Activated T-helper 1 cell treated with Interleukin-2 at 50 U/mL for 16 hours (primary cell): ENCODE measurements at places on chromosomes 7 and 10.

DNA sequence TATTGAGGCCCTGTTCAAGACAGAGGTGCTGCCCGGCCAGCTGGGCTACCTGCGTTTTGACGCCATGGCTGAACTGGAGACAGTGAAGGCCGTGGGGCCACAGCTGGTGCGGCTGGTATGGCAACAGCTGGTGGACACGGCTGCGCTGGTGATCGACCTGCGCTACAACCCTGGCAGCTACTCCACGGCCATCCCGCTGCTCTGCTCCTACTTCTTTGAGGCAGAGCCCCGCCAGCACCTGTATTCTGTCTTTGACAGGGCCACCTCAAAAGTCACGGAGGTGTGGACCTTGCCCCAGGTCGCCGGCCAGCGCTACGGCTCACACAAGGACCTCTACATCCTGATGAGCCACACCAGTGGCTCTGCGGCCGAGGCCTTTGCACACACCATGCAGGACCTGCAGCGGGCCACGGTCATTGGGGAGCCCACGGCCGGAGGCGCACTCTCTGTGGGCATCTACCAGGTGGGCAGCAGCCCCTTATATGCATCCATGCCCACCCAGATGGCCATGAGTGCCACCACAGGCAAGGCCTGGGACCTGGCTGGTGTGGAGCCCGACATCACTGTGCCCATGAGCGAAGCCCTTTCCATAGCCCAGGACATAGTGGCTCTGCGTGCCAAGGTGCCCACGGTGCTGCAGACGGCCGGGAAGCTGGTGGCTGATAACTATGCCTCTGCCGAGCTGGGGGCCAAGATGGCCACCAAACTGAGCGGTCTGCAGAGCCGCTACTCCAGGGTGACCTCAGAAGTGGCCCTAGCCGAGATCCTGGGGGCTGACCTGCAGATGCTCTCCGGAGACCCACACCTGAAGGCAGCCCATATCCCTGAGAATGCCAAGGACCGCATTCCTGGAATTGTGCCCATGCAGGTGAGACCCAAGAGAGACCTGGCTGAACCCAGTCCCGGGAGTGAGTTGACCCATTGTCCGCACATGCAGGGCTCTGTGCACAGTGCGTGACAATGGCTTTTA is 2.8 kb downstream of the RBP3 start:
- DNase-seq: no peak

GRCh38 chr10:12050528-12050927 is 7.9 kb upstream of the UPF2 start:
- no peak for DNase-seq

DNA sequence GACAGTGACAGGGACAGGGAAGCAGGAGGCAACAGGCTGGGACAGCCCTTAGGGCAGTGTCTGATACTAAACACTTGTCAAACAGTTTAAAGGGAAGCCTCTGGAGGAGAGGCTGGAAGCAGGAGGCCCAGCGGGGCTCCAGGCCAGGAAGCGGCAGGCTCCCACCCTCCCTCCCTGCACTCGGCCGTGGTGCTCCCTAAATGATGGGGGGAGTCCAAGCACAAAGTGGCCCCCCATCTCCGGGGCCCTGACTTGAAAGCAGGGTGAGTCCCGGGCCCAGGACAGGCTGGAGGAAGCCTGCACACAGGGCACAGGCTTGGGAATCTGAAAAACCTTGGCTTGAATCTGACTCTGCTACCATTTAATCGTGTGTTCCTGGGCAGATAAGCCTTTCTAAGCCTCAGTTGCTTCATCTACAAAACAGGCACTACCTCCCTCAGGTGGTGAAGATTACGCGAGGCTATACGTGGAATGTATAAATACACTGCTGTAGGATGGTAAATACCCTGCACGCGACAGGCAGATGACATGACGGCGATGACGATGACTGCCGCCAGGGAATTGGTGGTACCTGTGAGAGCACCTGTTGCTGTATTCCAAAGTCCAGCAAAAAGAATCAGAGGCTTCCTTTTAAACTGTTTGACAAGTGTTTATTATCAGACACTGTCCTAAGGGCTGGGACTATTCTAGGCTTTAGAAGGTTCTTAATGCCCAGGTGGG is 34.1 kb downstream of the GBX1 start:
- no peak for DNase-seq

GRCh38 chr7:135362871-135363270 is 129.2 kb downstream of the STRA8 start:
- DNase-seq: no peak

DNA sequence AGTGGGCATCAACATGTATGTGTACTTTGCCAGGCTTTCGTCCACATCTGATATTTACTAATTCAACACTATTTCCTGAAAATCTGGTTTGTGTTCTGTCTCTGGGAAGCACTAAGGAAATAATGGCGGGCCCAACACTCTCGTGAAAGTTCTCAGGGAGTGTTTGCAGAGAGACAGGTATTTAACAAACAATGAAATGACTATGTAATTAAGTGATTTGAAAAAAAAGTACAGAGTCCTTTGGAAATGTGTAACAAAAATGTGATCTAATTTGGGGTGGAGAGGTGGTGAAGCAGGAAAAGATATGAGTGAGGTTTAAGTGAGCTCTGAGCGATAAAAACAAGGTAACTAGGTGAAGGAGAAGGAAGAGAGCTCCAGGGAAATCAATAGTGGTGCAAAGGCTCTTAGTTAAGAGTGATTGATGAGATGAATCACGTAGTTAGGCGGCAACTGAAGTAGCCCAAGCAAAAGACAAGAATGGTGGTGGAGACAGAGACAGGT is 95.3 kb upstream of the DNAJB12 start:
- no peak for DNase-seq

GRCh38 chr10:100182281-100182680 is 3.5 kb downstream of the ERLIN1 start:
- DNase-seq: no peak

- no peak for DNase-seq
Observed at GRCh38 chr7:44733708-44734481, 14.8 kb upstream of the ZMIZ2 start.

DNA sequence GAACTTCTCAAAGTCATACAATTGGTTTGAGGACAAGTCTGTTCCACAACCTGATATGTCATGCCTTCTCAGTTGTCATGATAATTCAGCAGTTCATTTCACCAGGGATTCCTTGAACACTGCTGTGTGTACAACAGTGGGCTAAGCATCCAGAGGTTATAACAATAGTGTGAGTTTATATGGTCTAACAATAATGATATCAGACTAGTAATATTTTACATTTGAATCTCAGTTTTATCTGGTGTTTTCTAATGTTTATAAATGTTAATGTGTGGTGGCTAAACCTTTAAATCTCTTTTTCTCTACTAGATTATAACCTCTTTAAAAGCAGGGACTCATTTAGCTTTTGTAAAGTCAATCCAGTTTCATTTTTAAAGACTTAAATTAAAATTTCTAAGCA is 48.7 kb downstream of the BTRC start:
- DNase-seq: no peak

DNA sequence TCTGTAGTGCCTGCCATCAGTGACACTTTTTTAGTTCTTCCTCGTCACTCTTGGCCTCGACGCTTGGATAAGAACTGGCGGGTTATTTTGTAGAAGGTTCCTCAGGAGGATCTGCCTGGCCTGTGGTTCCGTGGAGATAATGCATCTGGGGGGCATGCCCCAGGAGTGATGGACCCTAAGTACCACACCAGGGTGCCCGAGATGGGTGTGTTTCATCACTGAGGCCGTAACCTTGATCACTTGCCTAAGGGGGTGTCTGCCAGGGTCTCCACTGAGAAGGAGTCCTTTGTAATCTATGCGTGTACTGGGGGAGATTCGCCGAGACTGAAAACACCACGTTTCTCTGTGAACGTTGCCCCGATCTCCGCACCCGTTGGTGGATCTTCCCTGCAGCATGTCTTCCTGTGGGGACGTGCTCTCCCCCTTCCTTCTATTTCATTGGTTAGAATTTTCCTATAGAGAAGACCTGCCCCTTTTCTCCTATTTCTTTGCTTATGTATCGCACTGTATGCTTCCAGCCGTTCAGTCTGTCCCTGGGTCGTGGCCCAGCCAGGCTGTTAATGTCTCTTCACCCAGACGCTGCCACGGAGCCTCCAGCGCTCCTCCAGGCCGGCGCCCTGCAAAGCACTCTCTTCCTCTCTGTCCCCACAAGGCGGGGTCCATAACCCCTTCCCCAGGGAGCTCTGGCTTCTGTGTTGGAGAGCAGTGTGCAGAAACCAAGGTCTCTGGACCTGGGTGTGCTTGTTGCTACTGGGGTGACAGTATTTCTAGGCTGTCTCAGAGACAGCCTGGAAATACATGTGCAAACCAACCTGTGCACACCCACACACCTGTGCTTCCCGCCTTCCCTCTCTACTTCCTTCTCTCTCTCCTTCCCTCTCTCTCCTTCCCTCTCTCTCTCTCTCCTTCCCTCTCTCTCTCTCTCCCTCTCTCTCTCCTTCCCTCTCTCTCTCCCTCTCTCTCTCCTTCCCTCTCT is 14.4 kb upstream of the DPYSL4 start:
- no peak for DNase-seq

DNA sequence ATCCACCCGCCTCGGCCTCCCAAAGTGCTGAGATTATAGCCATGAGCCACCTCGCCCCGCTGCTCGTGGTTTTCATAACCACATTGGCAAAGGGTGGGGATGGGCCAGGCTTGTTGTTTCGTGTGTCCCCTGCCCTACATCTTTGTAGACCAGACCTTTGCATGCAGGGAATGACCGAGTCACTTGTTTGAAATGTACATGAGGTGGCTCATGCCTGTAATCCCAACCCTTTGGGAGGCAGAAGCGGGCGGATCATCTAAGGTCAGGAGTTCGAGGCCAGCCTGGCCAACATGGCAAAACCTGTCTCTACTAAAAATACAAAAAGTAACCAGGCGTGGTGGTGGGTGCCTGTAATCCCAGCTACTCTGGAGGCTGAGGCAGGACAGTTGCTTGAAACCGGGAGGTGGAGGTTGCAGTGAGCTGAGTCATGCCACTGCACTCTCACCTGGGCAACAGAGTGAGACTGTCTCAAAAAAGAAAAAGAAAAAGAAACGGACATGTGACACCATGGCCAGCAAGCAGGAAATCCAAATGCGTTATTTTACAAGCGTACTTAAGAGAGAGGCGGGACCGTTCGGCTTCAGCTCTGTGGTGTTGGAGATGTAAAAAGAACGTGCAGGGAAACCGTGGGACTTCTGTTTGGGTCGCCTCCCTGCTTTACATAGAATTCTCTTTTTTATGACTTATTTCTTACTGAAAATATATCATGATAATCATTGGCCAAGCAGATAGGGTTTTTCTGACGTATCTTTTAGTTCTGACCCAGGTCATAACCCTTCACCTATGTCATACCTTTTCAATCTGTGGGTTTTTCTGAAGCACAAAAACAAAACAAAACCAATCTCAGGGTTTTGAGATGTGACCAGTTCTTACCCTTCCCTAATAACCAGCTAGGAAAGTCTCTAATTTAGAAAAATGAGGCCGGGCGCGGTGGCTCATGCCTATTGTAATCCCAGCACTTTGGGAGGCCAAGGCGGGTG is 45.1 kb downstream of the WIPI2 start:
- no peak for DNase-seq

DNA sequence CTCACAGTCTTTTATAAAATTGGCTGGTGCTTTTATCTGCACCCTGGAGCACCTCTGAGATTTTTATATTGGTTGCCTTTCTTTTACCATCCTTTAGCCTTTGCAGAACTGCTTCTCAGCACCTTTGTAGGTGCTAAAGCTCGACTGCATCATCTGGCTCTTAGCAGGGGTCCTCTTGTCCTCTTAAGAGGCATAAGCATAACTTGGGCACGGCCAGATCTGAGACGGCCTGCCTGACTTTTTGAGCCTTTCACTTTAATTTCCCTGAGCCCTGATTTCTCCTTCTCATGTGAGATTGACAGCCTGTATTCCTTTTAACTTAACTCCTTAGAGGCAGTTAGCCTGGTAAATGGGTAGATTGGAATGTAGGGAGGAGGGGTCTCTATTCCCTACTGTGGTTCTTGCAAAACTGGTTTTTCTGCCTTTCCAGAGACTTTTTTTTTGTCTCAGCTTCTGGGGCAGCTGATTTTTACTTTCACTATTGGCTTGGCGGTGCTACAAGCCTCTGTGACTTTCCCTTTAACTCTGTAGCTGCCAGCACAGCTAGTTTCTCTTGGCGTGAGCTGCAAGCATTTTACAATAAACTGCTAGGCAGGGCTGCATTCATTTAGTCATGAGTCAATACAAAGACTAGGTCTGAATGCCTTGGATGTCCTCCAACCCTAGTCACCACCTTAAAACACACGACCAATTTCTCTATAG is 24.0 kb downstream of the ZPBP start:
- no peak for DNase-seq

DNA sequence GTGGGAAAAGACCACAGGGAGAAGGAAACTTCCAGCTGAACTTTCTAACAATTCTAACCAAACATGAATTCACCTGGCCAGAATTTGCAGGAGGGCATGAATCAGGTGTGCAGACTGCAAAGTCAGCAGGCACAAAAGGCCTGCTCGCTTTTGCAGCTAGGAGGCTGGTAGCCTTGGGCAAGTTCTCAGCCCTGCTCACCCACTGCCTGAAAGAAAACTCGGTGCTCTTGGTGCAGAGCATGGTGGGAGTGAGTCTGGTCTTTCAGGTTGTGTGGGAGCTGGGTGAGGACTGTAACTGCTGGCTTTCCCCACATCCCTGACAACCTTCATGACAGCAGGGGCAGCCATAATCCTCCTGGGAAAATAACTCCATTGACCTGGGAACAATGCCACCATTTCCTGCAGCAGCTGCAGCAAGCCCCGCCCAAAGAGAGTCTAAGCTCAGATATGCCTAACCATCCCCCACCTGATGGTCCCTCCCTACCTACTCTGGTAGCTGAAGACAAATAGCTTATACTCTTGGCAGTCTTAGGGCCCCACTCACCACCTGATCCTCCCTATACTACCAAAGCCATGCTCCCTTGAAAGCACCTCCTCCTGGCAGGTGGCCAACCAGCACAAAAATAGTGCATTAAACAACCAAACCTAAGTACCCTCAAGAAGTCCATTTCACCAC is 31.6 kb downstream of the ZNF117 start:
- DNase-seq: no peak

GRCh38 chr7:94240902-94241301 is 153.8 kb upstream of the COL1A2 start:
- DNase-seq: no peak

DNA sequence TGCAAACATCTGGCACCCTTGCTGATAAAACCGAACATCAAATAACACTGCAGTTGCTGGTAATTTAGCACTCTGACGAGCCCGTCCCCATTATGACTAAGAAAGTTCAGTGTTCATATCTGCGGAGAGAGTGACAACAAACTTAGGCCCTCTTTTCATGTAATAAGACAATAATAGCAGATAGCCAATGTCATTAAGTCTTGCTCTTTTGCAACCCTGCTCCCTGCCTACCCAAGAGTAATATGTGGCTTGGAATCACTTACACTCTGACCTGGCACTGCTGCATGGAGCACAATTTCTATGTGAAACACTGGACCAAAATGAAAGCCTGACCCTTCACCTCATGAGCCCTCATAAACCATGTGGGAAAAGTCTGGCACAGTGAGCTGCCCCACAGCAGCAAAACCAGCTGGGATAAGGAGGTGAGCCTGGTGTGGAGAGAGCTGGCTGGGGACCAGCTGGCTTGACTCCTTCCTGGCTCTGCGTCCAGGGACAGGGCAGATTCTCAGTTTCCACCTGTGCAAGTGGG is 86.5 kb downstream of the HIPK2 start:
- no peak for DNase-seq

GRCh38 chr7:28417321-28417940 is 5.1 kb downstream of the CREB5 start:
- DNase-seq: no peak

GRCh38 chr10:75547391-75548298 is 116.2 kb downstream of the LRMDA start:
- no peak for DNase-seq

GRCh38 chr7:15685358-15686294 is 857 bp downstream of the MEOX2 start:
- DNase-seq: no peak
